Urinary bladder (tissue), 4 donors: ENCODE measurements at places on chromosomes 5 and 9.

DNA sequence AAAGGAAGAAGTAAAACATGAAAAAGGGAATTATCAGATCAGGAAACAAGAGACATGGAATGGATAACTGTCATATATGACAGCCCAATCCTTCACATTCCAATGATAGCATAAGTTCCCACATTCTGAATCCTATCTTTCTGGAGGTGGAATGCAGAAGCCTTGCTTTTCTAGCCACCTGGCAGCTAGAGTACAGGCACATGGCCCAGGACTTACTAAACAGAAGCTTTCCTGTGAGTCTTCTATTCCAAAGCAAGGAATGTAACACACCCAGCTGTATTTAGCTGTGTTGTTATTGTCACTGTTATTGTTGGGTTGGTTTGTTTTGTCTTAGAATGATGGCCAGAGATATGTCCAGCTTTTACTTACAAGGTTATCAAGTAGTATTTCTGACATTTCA, 780.5 kb upstream of the ZNF608 start:
- no peak for DNase-seq

DNA sequence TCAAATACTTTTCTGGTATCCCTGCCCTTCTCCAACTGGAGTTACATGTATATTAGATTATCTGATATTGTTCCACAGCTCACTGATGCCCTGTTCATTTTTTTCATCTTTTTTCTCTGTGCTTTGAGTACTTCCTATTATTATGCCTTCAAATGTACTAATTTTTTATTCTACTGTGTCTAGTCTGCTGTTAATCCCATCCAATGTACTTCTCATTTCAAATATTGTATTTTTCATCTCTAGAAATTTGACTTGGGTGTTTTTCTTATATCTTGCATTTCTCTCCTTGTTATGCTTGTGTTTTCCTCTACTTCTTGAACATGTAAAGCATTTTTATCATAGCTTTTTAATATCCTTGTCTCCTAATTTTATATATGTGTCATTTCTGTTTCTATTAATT, 41.6 kb upstream of the MYOT start:
- no peak for DNase-seq

- no peak for DNase-seq
These were observed 162.2 kb downstream of the OLFM1 start for GRCh38 chr9:135249711-135250110.

DNA sequence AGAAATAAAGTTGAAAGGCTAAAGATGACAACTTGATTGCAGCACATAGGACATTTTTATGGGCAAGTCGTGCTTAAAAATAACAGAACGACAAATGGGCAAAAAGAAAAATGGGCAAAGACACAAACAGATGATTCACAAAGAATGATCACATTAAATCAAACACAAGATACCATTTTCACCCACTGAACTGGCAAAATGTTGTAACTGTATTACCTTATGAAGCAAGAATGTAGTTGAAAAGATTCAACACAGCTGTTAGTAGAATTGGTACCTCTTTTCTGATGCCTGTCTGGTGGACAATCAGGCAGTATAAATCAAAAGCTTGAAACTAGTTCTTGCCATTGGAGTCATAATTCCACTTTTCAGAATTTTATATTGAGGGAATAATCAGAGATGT, 81.0 kb upstream of the PALM2AKAP2 start:
- no peak for DNase-seq

DNA sequence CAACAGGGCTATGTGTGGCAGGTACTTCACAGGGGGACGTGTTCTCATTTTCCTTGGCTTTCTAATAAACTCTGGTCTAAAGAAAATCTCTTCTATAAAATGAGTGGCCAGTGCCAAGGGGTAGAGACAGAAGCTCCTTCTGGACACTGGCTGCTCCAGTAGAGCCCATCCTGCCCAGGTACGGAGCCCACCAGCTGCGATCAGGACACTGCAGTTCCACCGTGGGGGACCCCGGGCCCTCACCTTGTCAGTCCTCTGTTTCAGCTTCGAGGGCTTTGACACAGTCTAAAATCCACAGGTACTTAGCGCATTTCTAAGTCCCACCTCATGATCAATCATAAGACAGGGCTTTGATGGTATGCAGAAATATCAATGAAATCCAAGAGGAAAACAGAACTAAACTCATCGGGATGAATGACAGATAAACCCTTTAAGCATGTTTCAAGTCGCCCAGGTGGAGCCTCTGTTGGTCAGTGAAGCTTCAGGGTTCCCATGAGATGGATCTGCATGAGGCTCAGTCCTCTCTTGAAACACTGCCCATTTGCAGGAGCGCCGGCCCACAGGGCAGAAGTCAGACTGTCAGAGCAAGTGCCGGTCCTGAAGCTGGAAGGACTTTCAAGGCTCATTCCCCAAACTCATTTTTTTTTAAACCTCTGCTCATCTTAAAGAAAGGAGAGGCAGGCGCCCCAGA, 20.3 kb upstream of the TERT start:
- DNase-seq = no peak

DNA sequence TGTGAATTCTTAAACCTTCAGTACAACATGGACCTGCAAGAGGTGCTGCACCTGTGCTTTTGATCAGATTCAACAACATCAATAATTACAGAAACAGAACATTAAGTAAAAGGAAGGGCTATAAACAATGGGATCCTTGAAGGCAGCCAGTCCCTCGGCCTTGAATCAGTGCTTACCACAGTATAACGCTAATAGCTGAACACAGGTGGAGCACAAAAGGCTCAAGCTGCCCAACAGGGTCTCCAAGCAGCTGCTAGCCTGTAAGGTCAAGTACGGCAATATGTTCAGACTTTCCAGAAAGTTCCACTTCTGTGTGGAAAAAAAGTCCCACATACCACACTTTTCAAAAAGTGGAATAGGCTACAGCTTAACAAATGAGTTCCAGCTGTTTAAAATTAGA, 61.9 kb upstream of the ITGA1 start:
- DNase-seq = no peak

DNA sequence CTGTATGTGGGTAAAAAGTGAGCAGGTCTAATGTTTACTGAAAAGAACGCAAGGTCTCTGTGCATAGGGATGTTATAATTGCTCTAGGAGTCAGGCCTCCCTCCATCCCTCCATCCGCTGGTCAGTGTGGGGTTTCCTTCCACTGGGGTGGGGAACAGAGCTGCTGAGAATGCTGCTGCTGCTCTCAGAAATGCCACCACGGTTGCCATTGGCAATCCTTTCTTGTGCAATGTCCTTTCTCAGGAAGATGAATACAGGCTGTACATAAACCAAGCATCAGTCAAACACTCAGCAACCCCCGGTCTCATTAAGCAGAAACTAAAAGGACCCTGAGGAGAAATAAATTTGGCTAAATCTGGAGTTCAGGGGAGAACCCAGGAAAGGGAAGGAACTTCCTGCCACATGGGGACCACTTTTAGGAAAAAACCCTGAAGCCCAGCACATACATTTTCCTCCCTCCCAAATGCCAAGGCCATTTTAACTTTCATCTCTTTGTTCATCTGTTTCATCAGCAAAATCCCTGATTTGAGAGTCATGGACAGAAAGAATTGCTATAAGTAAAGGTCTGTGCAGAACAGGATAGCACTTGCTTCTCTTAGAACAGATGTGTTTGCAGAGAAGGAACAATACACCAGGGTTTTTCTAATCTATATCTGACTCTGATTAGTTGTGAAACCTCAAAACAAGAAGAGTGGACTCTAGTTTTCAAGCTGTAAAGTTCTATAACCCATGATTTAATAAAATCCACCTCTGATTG, 70.4 kb upstream of the SLC1A3 start:
- DNase-seq = no peak

- DNase-seq = no peak
These were observed 789.9 kb upstream of the C9orf72 start for GRCh38 chr9:28363151-28363562.
